ENCODE measurements at places on chromosomes 3 and 15. TPM values are rescaled to one million over a fixed set of nuclear protein-coding genes. Genes with fewer than 3 reads are reported as not detected.

The CHRNA5 gene
- 10.7 TPM for total RNA-seq

The GRAMD2A gene
- 60.2 TPM for total RNA-seq

The TNNC1 gene
- 8.3 TPM for total RNA-seq

The INSYN1 gene
- not detected for total RNA-seq

The RAP2B gene
- total RNA-seq: 38.2 TPM

The EDEM1 gene
- total RNA-seq: 55.9 TPM

The CYP1A2 gene
- not detected for total RNA-seq

- no peak for DNase-seq
- no peaks in the 10 kb centered on the region for H3K27me3 ChIP-seq
Observed at GRCh38 chr3:58299839-58300516, 6.1 kb upstream of the RPP14 start.

DNA sequence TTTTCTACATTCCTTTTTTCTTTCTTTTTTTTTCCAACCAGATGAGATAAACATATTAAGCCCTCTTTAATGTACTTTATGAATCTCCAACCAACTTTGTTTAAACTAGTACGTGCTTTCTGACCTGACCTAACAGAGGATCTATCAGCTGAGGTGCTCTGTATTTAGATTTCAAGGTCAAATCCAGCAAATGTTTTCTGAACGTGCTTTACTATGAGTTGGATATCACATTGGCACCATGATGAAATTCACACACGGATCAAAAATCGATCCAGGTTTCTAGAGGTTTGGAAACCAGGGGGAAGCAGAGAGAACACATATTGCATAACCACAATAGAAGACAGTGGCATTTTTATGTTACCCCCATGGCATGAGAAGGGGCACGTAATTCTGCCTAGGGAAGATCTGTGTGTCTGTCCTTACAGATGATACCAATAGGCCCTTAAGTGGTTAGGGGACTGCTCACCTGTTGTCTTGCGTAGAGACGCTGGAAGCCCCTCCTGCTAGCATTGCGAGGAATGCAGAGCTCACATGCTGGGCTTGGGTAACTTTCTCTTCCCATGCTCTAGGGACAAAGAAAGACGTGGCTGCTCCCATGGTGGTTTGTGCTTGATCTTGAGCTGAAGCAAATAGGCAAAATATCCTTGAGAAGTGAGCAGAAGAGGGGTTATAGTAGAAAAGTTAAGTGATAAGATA is 59.3 kb upstream of the ABHD10 start:
- no peaks in the 10 kb centered on the region for H3K27me3 ChIP-seq
- DNase-seq: no peak
- H3K4me3 ChIP-seq: no peak overlapping the region
- no peak overlapping the region for H3K27ac ChIP-seq
- H3K36me3 ChIP-seq: peaks cover 72% of the 10 kb centered on the region

DNA sequence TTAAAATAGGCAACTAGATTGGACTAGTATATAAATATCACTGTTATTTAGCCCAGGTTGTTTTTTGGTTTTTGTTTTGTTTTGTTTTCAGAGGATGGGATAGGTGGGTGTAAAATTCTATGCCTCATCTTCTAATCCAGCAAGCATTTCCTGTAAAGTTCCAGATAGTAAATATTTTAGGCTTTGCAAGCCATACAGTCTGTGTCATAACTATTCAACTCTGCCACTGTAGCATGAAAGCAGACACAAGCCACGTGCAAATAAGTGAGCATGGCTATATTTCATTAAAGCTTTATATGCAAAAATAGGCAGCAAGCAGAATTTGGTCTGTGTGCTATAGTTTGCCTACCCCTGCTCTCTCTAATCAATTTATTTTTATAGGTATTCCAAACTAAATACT is 657.3 kb upstream of the TGFBR2 start:
- H3K4me1 ChIP-seq: no peaks in the 10 kb centered on the region
- no peak overlapping the region for H3K4me3 ChIP-seq

DNA sequence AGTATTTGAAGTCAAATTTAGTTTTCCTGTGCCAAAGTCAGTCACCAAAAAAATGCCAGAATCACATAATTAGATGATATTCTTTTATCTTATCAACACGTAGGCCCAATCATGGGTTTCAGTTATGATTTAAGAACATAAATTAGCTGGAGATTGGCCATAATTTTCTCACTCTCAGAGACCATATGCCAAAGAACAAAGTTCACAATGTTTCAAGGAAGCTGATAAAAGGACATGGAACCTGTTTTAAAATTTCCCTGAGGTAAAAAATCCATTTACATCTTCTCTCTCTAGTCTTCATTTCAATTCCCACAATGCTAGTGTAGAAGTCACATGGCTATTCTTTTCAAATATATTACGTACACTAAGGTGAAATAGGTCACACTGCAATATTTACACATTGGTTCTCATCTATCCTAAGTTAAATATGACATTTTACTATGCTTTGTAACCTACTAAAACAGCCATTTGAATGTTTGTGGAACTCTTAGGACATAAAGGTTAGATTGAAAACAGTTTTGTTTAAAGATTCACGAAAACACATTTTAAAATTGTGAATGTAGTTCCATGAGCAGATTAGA is 42.7 kb upstream of the DCUN1D1 start:
- no peaks in the 10 kb centered on the region for H3K4me1 ChIP-seq
- no peak overlapping the region for H3K4me3 ChIP-seq
- no peak overlapping the region for H3K27ac ChIP-seq
- DNase-seq: no peak

DNA sequence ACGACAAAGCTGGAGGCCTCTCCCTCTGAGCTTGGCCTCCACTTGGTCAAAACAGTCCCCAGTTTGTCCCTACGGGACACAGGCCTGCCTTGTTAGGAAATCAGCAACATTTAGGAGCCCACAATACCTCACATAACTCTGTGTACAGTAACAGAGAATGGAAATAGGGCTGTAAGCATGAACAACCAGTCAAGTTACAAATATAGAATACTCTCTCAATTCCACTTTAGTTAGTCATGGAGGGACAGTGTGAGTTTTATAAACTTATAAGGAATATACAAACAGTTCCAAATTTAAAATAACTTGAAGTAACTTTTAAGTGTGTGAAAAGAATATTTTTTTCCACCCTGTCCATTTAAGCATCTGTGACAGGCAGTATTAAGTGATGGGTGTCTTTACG is 129.4 kb downstream of the PGPEP1L start:
- H3K36me3 ChIP-seq: no peaks in the 10 kb centered on the region
- no peak for DNase-seq
- H3K4me3 ChIP-seq: no peak overlapping the region
- peaks cover 50% of the 10 kb centered on the region for H3K4me1 ChIP-seq

GRCh38 chr3:2516762-2517441 is 418.2 kb downstream of the CNTN4 start:
- no peak overlapping the region for H3K27ac ChIP-seq
- DNase-seq: no peak
- no peaks in the 10 kb centered on the region for H3K36me3 ChIP-seq
- H3K27me3 ChIP-seq: no peaks in the 10 kb centered on the region
- no peaks in the 10 kb centered on the region for H3K4me1 ChIP-seq
- H3K4me3 ChIP-seq: no peak overlapping the region

GRCh38 chr15:57305009-57305408 is 71.3 kb upstream of the CGNL1 start:
- no peak overlapping the region for H3K4me3 ChIP-seq
- no peak for DNase-seq
- H3K27ac ChIP-seq: no peak overlapping the region
- no peaks in the 10 kb centered on the region for H3K36me3 ChIP-seq
- no peaks in the 10 kb centered on the region for H3K27me3 ChIP-seq
- no peaks in the 10 kb centered on the region for H3K4me1 ChIP-seq

DNA sequence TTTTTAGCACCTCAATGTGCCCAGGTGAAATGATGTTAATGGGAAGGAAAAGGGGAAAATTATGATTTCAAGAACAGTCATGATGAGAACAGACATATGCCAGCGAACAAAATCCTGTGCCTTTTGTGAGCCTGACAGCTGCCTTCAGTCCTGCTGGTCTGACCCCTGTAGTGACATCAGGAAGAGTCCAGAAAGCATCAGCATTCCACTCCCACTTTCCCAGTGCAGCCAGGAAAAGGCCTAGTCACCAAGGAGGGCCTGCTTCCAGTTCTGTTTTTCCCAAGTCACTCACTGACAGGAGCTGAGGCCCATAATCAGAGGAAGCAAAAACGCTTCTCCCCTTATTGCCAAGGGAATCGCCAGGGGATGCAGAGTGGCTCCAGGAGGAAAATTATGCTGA is 218.4 kb downstream of the ABHD5 start:
- H3K27me3 ChIP-seq: no peaks in the 10 kb centered on the region
- no peaks in the 10 kb centered on the region for H3K36me3 ChIP-seq
- H3K4me1 ChIP-seq: no peaks in the 10 kb centered on the region

- peaks cover 11% of the 10 kb centered on the region for H3K4me1 ChIP-seq
- H3K27ac ChIP-seq: no peak overlapping the region
- no peak overlapping the region for H3K4me3 ChIP-seq
- H3K36me3 ChIP-seq: peaks cover 17% of the 10 kb centered on the region
- no peaks in the 10 kb centered on the region for H3K27me3 ChIP-seq
Observed at GRCh38 chr15:40388941-40389823, 6.7 kb downstream of the KNSTRN start.

GRCh38 chr3:10665592-10665991 is 150.4 kb upstream of the SLC6A11 start:
- H3K27ac ChIP-seq: no peak overlapping the region
- no peaks in the 10 kb centered on the region for H3K36me3 ChIP-seq
- no peaks in the 10 kb centered on the region for H3K4me1 ChIP-seq
- peaks cover 80% of the 10 kb centered on the region for H3K27me3 ChIP-seq

DNA sequence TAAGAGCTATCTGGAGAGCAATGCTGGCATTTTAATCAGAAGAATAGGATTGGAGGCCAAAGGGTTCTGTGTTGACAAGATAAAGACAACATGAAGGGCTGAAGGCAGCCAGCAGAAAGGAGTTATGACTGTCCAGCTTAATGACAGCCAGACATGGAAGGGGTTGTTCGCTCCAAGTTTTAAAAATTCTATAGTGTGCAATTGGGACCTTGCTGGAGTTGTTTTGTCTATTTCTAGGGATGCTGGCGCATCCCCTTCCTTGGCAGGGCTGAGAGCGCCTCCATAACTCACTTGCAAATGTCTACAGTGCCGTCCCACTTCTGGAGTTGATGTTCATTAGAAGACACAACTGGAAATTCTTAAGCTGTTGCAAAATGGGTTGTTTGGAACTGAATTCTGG is 200.7 kb downstream of the TLE3 start:
- no peak for DNase-seq
- no peaks in the 10 kb centered on the region for H3K4me1 ChIP-seq
- no peaks in the 10 kb centered on the region for H3K36me3 ChIP-seq

DNA sequence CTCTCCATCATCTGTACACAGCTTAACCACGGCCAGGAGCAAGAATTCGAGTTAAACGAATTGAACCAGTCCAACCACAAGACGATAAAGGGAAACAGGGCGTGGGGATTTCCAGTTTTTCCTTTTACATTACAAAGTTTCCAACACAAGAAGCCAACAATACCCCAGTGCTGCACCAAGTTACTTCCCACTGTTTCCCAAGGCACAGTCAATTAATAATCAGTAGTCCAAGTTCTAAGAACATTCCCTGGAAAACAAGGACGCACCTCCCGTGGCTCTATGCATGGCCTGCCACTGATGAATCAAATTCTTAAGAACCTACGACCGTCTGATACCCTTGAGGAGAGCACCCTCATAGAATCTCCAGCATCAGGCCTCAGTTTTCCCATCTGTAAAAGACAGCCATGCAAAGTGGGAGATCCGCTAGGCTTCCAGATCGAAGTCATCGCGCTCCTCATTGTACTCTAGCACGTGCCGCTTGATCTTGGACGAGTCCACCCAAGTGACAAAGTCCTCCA is 774 bp downstream of the IMP3 start:
- no peaks in the 10 kb centered on the region for H3K36me3 ChIP-seq
- H3K27ac ChIP-seq: peak overlapping the region; percentile 46
- no peaks in the 10 kb centered on the region for H3K27me3 ChIP-seq
- no peak for DNase-seq

DNA sequence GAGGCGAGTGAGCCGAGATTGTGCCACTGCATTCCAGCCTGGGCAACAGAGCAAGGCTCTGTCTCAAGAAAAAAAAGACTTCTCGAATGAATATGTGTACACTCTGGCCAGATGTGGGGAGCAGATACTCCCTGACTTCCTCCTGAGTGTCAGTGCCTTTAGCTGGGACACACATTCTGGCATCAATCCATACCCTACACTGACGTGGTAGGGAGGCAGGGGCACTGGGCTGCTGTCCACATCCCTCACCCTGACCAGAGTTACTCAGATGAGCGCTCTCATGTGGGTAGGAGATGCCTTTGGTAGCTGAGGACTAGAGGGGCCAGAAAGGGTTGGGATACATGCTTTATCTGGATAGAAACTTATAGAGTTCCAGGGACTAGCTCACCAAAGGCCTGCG is 15.6 kb downstream of the LIMD1 start:
- H3K27ac ChIP-seq: no peak overlapping the region
- 0 out of 2 replicates have a peak, but pooled peaks cover 8% of the 10 kb centered on the region for H3K36me3 ChIP-seq
- DNase-seq: no peak
- H3K4me3 ChIP-seq: no peak overlapping the region
- peaks cover 33% of the 10 kb centered on the region for H3K4me1 ChIP-seq
- no peaks in the 10 kb centered on the region for H3K27me3 ChIP-seq

DNA sequence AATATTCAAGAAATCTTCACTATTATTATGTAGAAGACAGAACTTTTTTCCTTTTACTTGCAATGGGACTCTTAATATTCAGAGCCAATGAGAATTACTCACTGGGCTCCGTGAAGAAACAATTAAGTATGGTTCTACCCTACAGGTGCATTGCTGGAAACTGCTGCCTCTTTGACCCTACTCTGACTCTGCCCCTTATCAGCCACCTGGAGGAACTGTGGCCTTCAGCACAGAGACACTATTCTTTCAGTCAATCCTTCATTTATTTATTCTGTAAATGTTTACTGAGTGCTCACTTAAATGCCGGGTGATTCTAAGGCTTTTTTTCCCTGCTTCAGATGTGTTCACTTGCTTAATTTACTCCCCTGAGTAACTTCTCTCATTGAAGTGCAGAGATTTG is 163.2 kb downstream of the SYNPR start:
- H3K27ac ChIP-seq: no peak overlapping the region
- no peak overlapping the region for H3K4me3 ChIP-seq
- H3K4me1 ChIP-seq: no peaks in the 10 kb centered on the region
- H3K27me3 ChIP-seq: no peaks in the 10 kb centered on the region
- no peaks in the 10 kb centered on the region for H3K36me3 ChIP-seq

DNA sequence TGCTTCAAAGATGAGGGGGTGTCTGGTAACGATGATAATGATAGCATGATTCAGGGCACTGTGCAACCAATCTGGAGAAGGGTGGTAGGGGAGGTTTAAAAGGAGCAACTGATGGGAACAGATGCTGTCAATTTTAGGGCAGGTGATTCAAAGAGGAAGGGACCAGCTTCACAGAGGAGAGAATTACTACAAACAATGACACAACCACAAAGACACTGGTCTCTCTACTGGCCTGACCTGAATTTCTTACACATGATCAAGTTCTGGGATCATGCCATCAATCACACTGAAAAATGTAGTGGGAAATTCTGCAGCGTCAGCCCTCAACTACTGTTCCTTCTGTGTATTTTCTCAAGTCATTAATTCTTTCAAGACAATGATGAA is 2.6 kb upstream of the CDV3 start:
- H3K27me3 ChIP-seq: no peaks in the 10 kb centered on the region
- H3K4me1 ChIP-seq: peaks cover 75% of the 10 kb centered on the region
- peak; percentile 64 for DNase-seq

Measured in PC-9 (cell line).